ENCODE measurements at places on chromosomes 6 and 20. TPM values are rescaled to one million over a fixed set of nuclear protein-coding genes. Genes with fewer than 3 reads are reported as not detected.

The CFB gene
- not detected for total RNA-seq

The TSHZ2 gene
- total RNA-seq, result 22.0 TPM

The CLDN20 gene
- not detected for total RNA-seq

The EFCAB8 gene
- not detected for total RNA-seq

The WFDC12 gene
- total RNA-seq, result not detected

The TCP11 gene
- total RNA-seq, result not detected

The SMIM8 gene
- 3.6 TPM for total RNA-seq

The SALL4 gene
- total RNA-seq, result not detected

- no peak for DNase-seq
These were observed 33.1 kb upstream of the FAM83D start for GRCh38 chr20:38893056-38893564.

DNA sequence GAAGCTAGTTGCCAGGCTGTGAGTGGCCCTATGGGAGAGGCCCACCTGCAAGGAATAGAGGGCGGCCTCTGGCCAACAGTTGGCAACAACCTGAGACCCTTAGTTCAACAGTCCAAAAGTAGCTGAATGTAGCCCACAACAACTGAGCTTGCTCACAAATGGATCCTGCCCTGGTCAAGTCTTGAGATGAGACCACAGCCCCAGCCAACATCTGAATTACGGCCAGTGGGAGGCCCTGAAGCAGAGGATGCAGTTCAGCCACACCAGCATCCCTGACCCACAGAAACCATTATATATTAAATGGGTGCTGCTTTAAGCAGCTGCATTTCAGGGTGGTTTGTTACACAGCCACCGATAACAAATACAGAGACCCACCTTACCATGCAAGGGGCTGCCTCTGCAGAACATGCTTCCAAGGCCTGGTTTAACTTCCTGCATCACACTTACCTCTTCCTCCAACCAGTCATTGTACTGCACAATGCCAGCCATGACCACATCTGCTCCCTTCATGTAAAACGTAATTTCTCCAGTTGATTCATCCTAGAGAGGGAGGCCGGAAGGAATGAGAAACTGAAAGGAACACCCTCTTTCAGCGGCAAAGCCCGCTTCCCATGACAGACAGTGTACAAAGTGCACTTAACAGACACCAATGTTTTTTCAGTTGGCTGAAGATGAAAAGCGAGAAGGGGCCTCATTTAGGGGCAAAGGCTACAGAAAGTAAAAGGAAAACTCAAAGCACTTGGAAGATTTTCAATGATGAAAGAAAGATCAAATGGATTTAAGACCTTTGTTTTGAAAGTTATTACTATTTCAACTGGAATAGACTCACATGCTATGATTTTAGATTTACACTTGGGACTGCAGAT is 86.2 kb upstream of the NFATC2 start:
- DNase-seq, result no peak

GRCh38 chr6:16338577-16339264 is 100.3 kb downstream of the GMPR start:
- peak; percentile 93 for DNase-seq

DNA sequence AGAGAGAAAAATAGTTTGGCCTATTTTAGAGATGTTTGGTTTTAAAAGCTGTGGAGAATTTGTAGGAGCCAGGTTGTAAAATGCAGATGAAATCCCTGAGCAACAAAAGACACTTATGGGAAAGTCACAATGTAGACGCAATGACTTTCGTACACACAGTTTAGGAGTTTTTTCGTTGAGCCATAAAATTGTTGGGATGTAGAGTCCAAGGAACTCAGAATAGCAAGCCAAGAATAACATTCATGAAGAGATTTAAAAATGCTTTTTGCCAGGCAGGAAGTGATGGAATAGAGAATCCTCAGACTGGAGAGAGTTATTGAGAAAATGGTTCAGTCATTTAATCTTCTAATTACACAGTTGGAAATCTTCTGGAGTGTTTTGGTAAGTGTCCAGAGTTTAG is 11.5 kb upstream of the PROKR2 start:
- no peak for DNase-seq

- no peak for DNase-seq
These were observed 27.0 kb upstream of the TFB1M start for GRCh38 chr6:155341130-155341828.

GRCh38 chr6:77986380-77987034 is 333.7 kb downstream of the MEI4 start:
- no peak for DNase-seq

- DNase-seq, result no peak
These were observed 92.7 kb downstream of the TRERF1 start for GRCh38 chr6:42359021-42359420.

DNA sequence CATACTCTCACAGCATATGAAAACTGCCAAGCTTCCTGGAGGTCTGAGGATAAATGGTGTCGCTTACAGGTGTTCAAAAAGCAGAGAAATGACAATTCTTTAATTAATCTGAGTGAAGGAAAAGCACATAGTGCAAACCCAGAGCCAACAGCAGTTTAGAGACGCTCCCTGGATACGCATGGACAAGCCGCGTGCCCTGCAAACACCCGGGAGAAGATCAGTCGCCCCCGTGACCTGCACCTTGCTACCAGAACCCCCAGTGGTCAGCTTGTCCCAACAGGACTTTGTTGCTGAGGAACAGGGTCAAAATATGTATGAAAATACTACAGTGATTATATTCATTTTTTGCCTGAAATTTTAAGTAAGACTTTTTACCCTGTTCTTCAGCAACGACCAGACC is 93.9 kb downstream of the PSMG4 start:
- no peak for DNase-seq

DNA sequence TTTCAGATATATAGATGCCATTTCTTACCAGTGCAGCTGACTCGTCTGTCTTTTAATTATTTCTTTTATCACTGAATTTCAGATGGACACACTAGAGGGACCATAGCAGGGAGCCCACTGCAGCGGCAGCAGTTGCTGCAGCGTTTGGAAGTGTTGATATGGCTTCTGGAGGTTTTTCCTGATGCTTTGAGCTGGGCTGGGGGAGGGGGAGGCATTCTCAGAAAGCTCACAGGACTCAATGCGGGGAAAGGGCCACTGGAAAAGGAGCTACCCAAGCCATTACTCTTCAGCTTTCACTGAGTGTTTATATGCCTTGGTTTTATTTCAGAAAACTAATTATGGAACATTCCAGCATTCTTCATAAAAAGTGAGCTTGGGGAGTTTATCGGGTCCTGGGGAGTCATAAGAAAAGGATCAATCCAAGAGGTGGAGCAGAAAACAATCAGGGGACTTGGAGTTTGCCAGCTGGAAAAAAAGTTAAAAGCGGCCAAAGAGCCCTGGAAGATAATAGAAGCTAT is 740.4 kb upstream of the FLRT3 start:
- DNase-seq, result no peak

- DNase-seq, result no peak
These were observed 230.9 kb downstream of the FOXC1 start for GRCh38 chr6:1840491-1841121.

DNA sequence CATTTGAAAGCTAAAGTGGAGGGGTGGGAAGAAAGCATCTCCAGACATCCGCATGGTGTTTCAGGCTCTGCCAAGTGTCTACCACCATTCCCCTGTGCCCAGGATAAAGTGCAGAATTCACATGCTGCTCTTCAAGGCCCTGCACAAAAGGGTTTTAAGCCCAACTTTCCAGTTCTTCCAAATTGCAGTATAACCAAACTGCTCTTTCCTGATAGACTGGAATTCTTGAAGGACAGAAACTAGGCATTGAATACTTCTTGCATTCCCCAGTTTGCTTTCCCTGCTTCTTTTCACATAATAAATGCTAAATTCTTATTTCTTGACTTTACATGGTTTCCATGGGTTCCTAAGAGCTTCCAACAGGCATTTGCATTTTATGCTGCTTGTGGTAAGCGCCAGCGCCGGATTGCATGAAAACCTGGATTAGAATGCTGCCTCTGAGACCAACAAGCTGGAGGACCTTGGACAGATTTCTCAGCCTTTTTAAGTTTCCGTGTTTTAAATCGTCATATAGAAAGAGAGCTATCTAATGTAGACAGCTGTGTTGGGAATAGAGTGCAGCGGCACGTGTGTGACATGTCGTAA is 7.9 kb downstream of the SOX4 start:
- no peak for DNase-seq

- no peak for DNase-seq
These were observed 109.2 kb downstream of the ARID1B start for GRCh38 chr6:156886409-156886808.

DNA sequence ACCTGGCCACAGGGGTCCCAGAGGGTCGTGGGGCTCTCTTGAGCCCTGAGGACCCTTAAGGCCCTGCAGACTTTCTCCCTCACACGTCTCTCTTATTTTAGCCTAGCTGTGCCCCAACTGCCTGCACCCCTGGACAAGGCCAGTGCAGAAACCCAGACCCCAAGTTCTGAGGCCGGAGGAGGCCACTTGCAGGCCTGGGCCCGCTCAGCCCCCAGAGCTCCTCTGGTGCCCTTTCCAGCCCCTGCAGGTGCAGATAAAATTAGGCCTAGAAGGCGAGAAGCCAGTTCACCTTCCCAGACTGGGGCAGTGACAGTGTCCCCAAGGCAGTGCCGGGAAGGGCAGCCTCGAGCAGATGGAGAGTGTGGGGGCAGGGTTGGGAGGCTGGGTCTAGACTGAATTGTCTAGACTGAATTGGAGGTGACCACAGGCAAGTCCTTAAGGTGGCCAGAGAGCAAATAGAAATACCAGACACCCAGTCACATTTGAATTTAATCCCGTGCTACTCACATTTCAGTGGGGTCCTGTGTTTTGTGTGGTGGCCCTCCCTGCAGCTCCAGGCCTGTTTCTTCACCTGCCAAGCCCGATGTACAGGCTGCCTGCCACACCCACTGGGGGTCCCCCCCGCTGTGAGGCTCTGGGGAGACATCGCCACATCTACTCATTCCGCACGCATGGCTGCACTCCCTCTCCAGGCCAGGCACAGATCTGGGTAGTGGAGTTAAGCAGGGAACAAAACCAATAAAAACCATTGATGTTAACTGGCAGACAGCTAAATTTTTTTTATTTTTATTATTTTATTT is 8.6 kb upstream of the IP6K3 start:
- DNase-seq, result no peak

DNA sequence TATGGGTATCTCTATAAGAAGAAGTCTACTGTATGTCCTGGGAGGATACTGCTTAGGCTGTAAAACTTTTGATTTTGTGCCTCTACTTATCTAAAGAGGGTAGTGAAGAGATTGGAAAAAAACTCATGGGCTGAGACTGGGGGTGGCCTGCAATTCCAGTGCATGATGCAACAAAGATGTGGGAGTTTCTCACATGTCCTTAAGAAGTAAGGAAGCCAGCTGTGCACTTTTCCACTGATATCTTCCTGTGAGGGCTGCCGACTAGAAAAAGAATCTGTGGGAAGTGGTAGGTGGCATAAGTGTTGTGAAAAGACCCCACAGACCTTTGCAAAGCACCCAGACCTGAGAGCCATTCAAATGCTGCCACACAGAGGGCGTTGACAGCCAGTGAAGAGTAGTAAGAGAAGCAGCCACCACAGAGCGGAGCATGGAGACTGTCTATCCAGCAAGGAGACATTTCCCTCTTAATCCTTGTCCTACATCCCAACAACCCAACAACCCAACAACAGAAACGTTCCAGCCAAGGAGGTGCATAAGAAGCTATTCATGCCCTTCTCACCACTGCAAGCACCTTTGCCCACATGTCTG is 65.1 kb downstream of the PFDN4 start:
- DNase-seq, result no peak

DNA sequence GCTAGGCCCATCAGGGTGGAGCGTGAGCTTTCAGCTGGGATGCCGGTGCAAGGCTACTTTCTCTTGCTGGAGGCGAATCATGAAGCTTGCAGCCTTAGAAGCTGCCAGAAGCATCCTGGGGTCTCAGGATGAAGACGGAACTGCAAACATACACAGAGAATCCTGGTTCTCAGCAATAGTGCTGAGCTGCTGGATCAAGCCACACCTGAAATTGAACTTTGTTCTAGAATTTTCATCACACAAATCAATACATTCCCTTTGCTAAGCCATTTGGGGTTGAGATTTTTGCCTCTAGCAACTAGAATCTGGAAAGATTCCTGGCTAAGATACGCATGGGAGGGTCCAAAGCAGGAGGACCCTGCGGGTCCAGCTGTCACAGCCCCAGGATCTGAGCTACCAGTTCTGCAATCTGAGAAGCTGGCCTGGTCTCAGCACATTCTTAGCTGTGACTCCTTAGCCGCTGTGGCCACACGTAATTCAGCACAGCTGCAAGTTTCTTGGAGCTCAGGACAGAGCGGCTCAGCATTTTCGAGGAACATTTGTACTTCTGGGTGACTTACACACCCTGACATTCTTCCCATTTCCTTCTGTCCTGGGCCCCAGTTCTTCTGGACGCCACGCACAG is 6.6 kb upstream of the ARFGAP1 start:
- no peak for DNase-seq

- DNase-seq, result no peak
These were observed 728.5 kb upstream of the MARCKS start for GRCh38 chr6:113128661-113129060.

DNA sequence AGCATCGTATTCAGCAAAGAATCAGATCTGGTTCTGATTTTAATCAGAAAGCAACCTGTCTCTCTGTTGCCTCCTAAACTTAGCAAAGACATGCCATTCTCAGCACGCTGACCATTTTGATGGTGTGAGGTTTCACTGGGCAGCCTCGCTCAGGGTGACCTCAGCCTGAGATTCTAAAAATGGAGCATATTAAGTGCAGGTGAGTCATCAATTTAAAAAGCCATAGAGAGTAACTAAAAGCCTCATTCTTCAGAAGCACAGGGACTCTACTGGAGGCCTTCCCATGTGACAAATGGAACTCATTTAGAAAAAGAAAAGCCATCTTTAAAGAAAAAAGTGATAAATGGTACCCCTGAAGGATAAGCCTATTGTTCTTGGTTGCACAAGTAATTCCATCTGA is 91.3 kb downstream of the FILIP1 start:
- DNase-seq, result peak; percentile 58

- DNase-seq, result no peak
These were observed 108.3 kb downstream of the KIF13A start for GRCh38 chr6:17879184-17879583.

GRCh38 chr6:142705054-142705453 is 239.9 kb downstream of the HIVEP2 start:
- DNase-seq, result no peak

- DNase-seq, result no peak
These were observed 186.9 kb upstream of the GMDS start for GRCh38 chr6:2432292-2432691.

Data from uterus (tissue), 4 donors.